ENCODE measurements at places on chromosomes 12 and 14.

GRCh38 chr14:29062976-29063375 is 296.4 kb downstream of the FOXG1 start:
- DNase-seq, result no peak

DNA sequence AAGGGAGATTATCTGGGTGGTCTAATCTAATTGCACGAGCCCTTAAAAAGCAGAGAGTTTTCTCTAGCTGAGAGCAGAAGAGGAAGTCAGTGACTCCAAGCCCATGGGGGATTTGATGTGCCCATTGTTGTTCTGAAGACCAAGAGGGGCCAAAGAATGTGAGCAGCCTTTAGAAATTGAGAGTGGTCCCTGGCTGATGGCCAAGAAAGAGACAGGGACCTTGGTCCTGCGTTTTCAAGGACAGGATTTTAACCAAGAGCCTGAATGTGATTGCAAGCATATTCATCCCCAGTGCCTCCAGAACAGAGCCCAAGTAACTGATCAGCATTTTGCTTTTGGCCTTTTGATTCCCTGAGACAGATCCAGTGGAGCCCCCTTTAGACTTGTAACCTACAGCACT is 1353.9 kb downstream of the AACS start:
- DNase-seq, result no peak

DNA sequence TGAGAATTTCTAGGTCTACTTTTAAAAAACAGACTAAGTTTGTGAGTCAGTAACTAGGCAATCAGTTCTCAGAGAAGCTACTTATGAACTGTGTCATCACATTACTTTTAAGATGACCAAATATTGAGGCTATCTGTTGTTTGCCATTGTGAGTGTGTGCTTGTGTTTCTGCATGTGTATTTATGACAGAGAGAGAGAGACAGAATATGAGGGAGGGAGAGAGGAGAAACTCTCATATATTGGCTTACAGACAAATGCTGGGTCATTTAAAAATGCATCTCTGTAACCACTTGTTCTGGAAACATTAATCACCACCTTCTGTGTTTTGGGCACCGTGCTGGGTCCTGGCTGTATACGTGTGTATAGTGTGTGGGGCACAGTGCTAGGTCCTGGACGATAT is 161.5 kb upstream of the FRMD6 start:
- no peak for DNase-seq

GRCh38 chr12:80509781-80510556 is 65.9 kb downstream of the PTPRQ start:
- DNase-seq, result no peak

- DNase-seq, result no peak
These were observed 30.8 kb upstream of the AKAP6 start for GRCh38 chr14:32298346-32298745.

GRCh38 chr12:9761419-9761781 is 699 bp upstream of the CD69 start:
- DNase-seq, result peak; percentile 51

GRCh38 chr12:12505544-12506495 is 56.8 kb downstream of the DUSP16 start:
- no peak for DNase-seq

GRCh38 chr12:19530637-19531023 is 91.3 kb downstream of the AEBP2 start:
- no peak for DNase-seq

DNA sequence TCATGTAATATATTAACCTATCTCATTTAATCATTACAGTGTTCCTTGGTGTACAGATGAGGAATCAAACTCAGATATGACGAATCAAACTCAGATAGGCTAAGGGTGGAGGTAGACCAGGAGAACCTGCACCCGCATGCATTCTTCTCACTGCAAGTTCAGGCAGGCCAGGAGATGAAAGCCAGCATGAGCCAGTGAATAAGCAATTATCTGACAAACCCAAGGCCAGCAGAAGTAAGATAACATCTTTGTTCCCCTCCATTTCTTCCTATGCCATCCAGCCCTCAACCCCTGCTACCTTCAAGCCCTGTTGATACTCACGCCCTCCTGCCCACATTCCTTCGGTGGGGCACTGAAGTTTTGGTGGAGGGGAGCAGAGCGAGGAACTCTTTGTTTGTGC is 152.2 kb downstream of the ETV6 start:
- DNase-seq, result no peak

GRCh38 chr14:59422069-59422881 is 42.9 kb downstream of the GPR135 start:
- peak; percentile 31 for DNase-seq

Measured in suppressor macrophage (primary cell).